Heart right ventricle (tissue), 16 donors: ENCODE measurements at places on chromosomes 16 and 17.

- no peaks in the 10 kb centered on the region for H3K27me3 ChIP-seq
- no peaks in the 10 kb centered on the region for H3K36me3 ChIP-seq
- no peak overlapping the region for H3K4me3 ChIP-seq
- no peak for DNase-seq
- peak overlapping the region; percentile 44 for H3K27ac ChIP-seq
These were observed 107.0 kb downstream of the ANKRD11 start for GRCh38 chr16:89383095-89384003.

DNA sequence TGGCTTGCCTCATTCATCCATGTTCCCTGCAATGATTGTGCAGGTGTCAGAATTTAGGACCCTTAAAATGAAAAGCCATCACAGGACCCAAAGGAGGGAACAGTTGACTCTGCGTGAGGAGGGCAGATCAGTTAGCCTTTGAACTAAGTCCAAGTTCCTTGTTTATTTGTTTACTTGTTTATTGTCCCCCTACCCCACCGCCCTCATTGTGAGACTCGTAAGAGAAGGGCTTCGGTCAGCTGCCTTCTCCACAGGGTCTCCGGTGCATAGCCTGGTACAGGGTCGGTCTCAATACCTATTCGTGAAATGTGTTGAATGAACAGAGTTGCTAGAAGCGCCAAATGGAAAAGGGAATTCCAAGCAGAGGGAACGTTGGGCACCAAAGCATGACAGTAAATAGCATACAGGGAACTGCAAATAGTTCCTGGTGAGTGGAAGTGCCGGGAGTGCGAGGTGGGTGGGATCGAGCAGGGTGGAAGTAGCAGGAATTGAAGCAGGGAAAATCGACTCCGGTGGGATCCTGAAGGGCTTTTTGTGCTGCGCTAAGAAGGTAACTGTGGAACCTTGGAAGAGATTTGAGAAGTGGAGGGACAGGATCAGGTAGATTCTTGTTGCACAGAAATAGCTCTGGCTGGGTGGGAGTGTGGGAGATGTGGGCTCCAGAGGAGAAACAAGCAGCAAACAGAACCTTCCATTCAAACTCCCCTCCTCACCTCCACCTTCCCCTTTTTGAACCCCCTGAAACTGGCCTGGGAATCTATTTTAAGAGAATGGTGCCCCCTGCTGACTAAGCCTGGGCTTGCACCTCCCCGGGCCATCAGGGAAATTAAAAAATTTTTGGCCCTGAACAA is 12.7 kb downstream of the SLC35B1 start:
- DNase-seq, result peak; percentile 54
- H3K4me1 ChIP-seq, result peaks cover 23% of the 10 kb centered on the region
- H3K27me3 ChIP-seq, result no peaks in the 10 kb centered on the region
- H3K27ac ChIP-seq, result no peak overlapping the region

GRCh38 chr16:4443271-4443670 is 17.6 kb downstream of the DNAJA3 start:
- DNase-seq, result no peak
- peaks cover 100% of the 10 kb centered on the region for H3K36me3 ChIP-seq
- no peaks in the 10 kb centered on the region for H3K4me1 ChIP-seq
- no peak overlapping the region for H3K27ac ChIP-seq

- peaks cover 9% of the 10 kb centered on the region for H3K4me1 ChIP-seq
- H3K27me3 ChIP-seq, result no peaks in the 10 kb centered on the region
- H3K36me3 ChIP-seq, result no peaks in the 10 kb centered on the region
- H3K27ac ChIP-seq, result no peak overlapping the region
These were observed 5.3 kb upstream of the HEXD start for GRCh38 chr17:82412535-82413520.

- H3K27me3 ChIP-seq, result peaks cover 10% of the 10 kb centered on the region
- no peak overlapping the region for H3K27ac ChIP-seq
- no peak for DNase-seq
- H3K36me3 ChIP-seq, result no peaks in the 10 kb centered on the region
These were observed 2.8 kb upstream of the IL21R start for GRCh38 chr16:27398894-27399853.

DNA sequence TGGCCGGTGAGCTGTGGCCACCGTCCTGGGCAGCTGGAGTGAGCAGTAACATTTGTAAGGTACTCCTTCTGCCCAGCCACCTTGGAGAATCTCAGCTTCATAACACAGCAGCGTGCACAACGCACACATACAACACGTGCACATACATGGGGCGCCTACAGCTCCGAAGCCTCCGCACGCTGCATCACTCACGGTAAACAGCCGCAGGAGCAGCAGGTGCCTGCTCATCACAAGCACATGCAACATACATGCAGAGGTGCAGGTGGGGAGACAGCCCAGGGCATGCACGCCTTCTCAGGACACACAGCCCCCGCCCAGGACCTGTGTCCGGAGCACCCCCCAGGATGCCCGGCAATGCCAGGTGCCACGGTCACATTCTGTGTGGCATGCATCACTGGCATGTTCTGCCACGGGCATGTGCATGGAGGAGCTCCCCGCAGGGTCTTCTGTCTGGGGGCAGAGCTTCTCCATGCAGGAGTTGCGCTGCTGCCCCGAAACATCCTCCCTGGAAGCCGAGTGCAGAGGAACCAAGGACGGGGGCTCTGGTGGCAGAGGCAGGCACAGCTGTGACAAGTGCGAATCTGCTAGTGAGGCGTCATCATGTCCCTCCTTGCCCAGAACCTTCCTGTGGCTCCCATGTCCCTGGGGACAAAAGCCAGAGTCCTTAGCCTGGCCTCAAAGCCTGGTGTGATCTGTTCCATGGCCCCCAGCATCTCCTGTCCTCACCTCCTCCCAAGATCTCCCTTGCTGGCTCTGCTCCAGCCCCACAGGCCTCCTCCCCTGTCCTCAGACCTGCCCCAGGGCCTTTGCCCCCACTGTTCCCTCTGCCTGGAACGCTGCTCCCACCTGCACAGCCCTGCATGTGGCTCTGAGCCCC is 184.0 kb upstream of the GSE1 start:
- no peak overlapping the region for H3K27ac ChIP-seq
- no peaks in the 10 kb centered on the region for H3K27me3 ChIP-seq
- no peaks in the 10 kb centered on the region for H3K4me1 ChIP-seq

DNA sequence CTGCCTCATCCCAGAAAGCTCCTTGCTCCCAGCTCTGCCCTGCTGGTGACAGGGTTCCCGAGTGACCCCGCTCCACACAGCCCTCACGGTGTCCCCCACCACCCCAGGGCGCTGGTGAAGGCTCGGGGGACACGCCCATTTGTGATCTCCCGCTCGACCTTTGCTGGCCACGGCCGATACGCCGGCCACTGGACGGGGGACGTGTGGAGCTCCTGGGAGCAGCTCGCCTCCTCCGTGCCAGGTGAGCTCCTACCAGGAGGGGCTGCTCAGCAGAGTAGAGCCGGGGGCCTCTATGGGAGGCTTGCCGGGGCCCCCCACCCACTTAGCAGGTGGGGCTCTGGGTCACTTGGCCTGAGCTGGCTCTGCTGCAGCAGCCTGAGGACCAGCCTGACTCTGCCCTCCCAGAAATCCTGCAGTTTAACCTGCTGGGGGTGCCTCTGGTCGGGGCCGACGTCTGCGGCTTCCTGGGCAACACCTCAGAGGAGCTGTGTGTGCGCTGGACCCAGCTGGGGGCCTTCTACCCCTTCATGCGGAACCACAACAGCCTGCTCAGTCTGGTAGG is 11.2 kb downstream of the GAA start:
- no peak for DNase-seq
- H3K4me1 ChIP-seq, result no peaks in the 10 kb centered on the region
- H3K27me3 ChIP-seq, result no peaks in the 10 kb centered on the region

GRCh38 chr17:72901657-72902056 is 190.8 kb downstream of the SLC39A11 start:
- no peak overlapping the region for H3K27ac ChIP-seq
- no peaks in the 10 kb centered on the region for H3K36me3 ChIP-seq
- no peaks in the 10 kb centered on the region for H3K4me1 ChIP-seq
- H3K27me3 ChIP-seq, result no peaks in the 10 kb centered on the region
- DNase-seq, result no peak
- no peak overlapping the region for H3K4me3 ChIP-seq

DNA sequence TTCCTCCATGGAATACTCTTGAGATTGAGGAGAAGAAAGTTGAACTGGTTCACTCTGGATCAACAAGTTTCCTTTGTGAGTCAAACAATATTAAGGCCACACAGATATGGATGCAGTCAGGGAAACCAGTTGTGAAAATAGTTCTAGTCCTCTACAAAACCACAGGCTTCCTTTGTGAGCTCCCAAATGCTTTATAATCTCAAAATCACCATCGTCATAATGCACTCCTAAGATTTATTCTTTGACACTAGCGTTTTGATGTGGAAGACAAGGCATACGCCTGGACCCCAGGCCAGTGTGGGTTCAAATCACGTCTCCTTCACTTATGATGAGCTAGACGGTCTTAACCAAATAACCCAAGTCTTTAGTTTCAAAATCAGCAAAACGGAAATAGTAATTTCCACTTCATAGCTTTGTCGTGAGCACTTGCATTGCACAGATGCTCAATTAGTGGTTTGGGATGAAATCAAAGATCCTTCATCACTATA is 142.6 kb downstream of the STX8 start:
- H3K4me1 ChIP-seq, result peaks cover 5% of the 10 kb centered on the region
- no peaks in the 10 kb centered on the region for H3K27me3 ChIP-seq
- H3K4me3 ChIP-seq, result no peak overlapping the region
- H3K36me3 ChIP-seq, result no peaks in the 10 kb centered on the region
- no peak overlapping the region for H3K27ac ChIP-seq

DNA sequence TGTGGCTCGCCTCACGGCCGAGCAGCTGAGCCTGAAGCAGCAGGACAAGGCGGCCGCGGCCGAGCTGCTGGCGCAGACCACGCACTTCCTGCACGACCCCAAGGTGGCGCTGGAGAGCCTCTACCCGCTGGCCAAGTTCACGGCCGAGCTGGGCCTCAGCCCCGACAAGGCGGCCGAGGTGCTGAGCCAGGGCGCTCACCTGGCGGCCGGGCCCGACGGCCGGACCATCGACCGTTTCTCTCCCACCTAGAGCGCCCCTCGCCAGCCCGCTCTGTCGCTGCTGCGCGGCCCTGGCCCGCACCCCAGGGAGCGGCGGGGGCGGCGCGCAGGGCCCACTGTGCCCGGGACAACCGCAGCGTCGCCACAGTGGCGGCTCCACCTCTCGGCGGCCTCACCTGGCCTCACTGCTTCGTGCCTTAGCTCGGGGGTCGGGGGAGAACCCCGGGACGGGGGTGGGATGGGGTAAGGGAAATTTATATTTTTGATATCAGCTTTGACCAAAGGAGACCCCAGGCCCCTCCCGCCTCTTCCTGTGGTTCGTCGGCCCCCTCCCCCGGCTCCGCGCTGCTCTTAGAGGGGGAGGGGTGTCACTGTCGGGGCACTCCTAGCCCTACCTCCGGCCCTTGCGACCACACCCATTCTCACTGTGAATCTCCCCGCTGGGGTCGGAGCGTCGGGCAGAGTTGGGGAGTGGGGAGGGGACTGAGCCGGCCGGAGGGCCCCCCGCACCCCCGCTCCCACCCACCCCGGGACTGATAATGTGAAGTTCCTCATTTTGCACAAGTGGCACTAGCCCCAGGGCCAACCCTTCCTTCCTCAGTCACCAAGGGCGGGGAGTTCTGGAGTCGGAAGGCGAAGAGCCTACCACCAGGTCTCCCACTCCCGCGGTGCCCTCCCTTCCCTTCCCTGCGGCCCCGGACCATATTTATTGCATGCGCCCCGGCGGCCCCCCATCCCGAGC is 4.0 kb downstream of the HIC1 start:
- peak overlapping the region; percentile 53 for H3K4me3 ChIP-seq
- H3K27me3 ChIP-seq, result no peaks in the 10 kb centered on the region
- H3K4me1 ChIP-seq, result peaks cover 70% of the 10 kb centered on the region
- peak; percentile 80 for DNase-seq
- peak overlapping the region; percentile 91 for H3K27ac ChIP-seq
- H3K36me3 ChIP-seq, result peaks cover 63% of the 10 kb centered on the region

- peaks cover 72% of the 10 kb centered on the region for H3K4me1 ChIP-seq
- H3K27me3 ChIP-seq, result no peaks in the 10 kb centered on the region
- no peaks in the 10 kb centered on the region for H3K36me3 ChIP-seq
- DNase-seq, result no peak
- no peak overlapping the region for H3K4me3 ChIP-seq
These were observed 42.4 kb upstream of the SLC38A10 start for GRCh38 chr17:81337476-81337879.

- H3K36me3 ChIP-seq, result no peaks in the 10 kb centered on the region
- peaks cover 9% of the 10 kb centered on the region for H3K27me3 ChIP-seq
- H3K27ac ChIP-seq, result no peak overlapping the region
- H3K4me3 ChIP-seq, result no peak overlapping the region
- H3K4me1 ChIP-seq, result peaks cover 14% of the 10 kb centered on the region
These were observed 63.7 kb downstream of the C16orf78 start for GRCh38 chr16:49437344-49437743.

- DNase-seq, result no peak
- no peaks in the 10 kb centered on the region for H3K27me3 ChIP-seq
- no peak overlapping the region for H3K4me3 ChIP-seq
- no peaks in the 10 kb centered on the region for H3K4me1 ChIP-seq
These were observed 9.9 kb downstream of the GPATCH8 start for GRCh38 chr17:44493339-44493738.

GRCh38 chr17:48787828-48788227 is 29.2 kb downstream of the TTLL6 start:
- H3K36me3 ChIP-seq, result no peaks in the 10 kb centered on the region
- H3K4me3 ChIP-seq, result no peak overlapping the region
- DNase-seq, result no peak
- H3K27me3 ChIP-seq, result peaks cover 5% of the 10 kb centered on the region
- no peak overlapping the region for H3K27ac ChIP-seq

DNA sequence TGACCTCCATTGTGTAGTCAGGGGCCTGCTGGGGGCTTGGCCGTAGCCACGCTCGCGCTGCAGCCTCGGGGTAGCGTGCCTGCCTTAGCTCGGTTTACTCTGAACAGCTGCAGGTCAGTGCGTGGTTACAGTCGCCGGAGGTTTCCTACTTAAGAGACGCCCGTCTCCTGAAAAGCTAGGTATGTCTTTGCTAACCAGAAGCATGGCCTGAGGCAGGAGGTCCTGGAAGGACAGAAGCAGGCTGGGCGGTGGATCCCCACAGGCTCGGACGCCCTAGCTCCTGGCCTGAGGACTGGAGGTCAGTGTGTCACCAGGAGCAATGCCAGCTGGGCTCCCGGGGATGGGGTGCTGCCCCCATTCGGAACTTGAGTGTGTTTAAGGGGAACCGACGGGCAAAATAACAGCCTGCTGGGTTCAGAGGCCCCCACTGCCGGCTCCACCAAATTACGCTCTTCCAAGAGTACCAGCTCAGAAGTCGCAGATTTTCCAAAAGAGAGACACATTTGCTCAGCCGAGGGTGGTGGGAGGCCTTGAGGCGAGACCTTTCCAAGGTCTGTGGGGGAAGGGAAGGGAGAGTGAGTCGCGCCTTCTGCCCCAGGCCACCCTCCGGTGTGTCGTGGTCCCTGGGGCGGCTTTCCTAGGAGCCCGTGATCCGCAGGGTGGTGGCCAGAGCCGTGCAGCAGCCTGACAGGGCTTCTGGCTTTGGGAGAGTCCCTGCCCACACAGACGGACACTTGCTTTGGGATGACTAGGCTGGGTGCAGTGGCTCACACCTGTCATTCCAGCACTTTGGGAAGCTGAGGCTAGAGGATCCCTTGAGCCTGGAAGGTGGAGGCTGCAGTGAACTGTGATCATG is 3.9 kb upstream of the GNG13 start:
- H3K4me3 ChIP-seq, result no peak overlapping the region
- H3K36me3 ChIP-seq, result no peaks in the 10 kb centered on the region
- no peak for DNase-seq
- H3K27me3 ChIP-seq, result no peaks in the 10 kb centered on the region

- no peaks in the 10 kb centered on the region for H3K27me3 ChIP-seq
- H3K27ac ChIP-seq, result peak overlapping the region; percentile 61
- no peak for DNase-seq
- H3K4me3 ChIP-seq, result no peak overlapping the region
- no peaks in the 10 kb centered on the region for H3K36me3 ChIP-seq
These were observed 271.0 kb upstream of the TBX2 start for GRCh38 chr17:61128661-61129115.

GRCh38 chr17:77422748-77423113 is 282.0 kb downstream of the SEC14L1 start:
- H3K27ac ChIP-seq, result no peak overlapping the region
- H3K27me3 ChIP-seq, result no peaks in the 10 kb centered on the region
- H3K4me3 ChIP-seq, result no peak overlapping the region
- H3K36me3 ChIP-seq, result no peaks in the 10 kb centered on the region
